Amygdala (tissue), 56 donors: ENCODE measurements at places on chromosomes 11 and 22.

DNA sequence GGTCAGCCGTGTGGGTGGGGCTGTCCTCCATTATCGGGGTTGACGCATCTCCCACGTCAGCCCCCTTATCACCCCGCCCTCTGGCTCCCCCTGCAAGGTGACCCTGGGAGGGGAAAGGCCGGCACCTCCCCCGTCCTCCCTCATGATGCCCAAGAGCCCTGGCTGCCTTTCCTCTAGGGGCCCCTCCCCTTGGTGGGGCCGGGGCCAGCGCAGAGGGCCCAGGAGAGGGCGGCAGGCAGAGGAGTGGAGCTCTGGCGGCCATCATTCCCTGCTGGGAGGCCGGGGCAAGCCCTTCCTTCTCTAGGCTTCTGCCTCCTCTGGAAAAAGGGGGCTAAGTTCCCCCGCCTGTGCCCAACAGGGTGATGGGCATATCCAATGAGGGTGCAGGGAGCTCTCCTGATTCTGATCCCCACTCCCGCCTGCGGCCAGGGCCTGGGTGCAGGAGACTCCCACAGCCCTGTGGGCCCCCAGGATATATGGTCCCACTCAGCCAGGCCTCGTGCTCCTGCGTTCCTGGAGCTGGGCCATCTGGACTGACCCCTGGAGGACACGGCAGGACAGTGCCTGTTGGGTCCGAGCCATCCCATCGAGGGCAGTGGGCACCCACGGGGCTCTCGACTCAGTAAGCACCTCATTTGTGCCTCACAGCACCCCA lies 12.3 kb downstream of the MYRF start:
- no peak for DNase-seq

DNA sequence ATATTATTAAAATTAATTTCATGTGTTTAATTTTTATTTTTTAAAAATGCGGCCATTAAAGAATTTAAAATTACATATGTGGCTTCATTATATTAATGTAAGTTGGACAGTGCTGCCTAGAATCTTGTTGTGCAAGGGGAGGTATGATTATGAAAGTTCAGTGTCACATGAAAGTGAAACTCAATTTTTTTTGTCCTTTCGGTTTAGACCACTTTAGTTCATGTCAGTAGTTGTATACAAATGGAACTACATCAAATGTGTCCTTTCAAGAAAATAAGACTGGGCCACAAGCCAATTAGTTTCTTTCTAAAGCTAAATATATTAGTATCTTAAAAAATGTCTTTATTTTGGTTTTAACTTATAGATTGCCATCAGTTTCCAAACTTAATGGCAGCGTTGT lies 35.7 kb downstream of the TBCEL start:
- DNase-seq, result no peak

DNA sequence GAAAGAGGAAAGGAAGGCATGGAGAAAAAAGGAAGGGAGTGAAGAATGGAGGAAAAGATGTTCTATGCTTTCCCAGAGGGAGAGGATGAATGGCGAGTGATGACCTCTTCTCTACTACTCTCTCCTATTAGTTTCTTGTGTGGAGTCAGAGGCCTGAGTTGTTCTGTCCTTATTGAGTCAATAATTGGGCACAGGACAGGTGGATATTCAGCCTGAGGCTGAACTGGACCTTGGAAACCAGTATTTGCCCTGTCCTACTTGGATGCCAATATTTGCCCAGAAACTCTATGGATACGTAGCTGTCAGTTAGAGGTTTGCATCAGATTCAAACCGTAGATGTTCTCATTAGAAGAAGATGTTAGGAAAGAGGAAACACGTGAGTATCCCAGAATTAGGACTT lies 17.6 kb upstream of the SWAP70 start:
- no peak for DNase-seq

GRCh38 chr11:72584939-72585597 lies 89.2 kb downstream of the PDE2A start:
- DNase-seq, result no peak

- no peak for DNase-seq
These were observed at the start of gene KDELR3 for GRCh38 chr22:38467904-38468442. TSS of gene KDELR3 (plus strand) at chr22:38468096. CDS start at chr22:38468234, 138 bp downstream.

- DNase-seq, result no peak
These were observed 1.1 kb upstream of the PHLDB1 start for GRCh38 chr11:118606157-118606843.

DNA sequence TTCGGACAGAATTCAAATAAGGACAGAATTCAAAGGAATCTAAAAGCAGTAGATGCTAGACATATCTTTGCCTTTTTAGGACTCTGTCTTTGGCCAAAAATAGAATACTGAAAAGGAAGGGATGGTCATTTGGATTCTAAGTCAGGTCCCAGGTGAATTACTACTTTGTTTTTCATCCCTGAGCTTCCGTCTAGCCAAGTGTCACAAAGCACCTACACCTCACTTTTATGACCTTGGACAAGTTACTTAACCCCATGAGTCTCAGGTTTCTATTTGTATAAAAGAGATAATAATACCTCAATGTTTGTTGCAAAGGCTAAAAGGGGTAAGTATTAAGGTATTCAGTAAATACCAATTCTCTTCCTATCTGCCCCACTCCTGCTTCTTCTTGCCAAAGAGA lies 7.3 kb downstream of the KIF18A start:
- no peak for DNase-seq
